GM03348 (cell line): ENCODE measurements at places on chromosomes 4 and X.

GRCh38 chrX:34288782-34289181 is 156.7 kb upstream of the FAM47A start:
- DNase-seq, result no peak

- DNase-seq, result peak; percentile 68
These were observed 18.0 kb upstream of the CYP2U1 start for GRCh38 chr4:107913283-107913899.

DNA sequence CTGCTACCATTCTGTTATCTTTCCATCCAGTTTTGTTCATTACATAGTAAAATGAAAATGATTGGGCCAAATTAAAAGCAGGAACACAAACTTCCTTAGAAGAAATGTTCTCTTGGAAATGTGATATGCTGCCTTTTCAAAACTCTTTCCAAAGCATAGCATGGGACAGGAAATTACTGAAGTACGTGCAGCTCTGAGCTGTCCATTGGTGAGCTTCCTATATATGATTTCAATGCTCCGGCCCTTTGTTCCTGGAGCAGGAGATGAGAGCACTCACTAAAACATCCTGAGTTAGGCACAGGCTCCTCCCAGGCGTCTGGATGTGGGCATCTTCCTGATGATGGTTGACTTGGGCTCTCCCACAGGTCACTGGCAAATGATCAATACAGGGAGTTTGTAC is 33.0 kb upstream of the ANXA3 start:
- DNase-seq, result no peak

DNA sequence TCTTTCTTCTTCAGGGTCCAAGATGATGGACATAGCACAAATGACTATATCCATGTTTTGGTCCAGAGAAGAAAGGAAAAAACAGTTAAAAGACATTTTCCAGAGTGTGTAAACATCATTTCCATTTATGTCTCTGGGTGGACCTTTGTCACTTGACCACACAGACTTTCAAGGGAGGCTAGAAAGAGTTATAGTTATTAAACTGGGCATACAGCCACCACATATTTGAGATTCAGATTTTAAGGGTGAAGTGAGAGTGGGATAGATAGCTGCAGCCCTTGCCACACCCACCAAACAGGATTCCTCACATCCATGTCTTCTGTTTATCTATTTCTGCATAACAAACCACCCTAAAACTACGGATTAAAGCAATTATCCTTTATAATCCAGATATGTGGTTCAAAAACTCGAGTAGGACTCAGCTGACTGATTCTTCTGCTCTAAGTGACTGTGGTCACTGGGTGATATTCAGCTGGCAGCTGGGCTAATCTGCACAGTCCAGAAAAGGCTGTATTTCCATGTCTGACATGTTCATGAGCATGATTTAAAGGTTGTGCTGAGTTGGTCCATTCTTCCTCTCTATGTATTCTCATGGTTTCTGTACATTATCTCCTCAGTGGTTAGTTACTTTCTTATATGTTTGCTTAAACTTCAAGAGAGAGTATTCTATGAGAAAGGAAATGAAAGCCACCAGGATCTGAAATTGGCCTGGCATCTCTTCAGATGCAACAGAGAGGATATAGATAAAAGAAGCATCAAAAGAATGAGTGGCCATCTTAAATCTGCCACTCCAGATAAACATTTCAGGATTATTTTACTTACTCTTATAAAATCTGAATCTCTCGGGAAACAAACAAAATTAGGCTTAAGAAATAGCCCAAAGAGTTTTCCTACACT is 459.8 kb upstream of the CTSO start:
- no peak for DNase-seq

DNA sequence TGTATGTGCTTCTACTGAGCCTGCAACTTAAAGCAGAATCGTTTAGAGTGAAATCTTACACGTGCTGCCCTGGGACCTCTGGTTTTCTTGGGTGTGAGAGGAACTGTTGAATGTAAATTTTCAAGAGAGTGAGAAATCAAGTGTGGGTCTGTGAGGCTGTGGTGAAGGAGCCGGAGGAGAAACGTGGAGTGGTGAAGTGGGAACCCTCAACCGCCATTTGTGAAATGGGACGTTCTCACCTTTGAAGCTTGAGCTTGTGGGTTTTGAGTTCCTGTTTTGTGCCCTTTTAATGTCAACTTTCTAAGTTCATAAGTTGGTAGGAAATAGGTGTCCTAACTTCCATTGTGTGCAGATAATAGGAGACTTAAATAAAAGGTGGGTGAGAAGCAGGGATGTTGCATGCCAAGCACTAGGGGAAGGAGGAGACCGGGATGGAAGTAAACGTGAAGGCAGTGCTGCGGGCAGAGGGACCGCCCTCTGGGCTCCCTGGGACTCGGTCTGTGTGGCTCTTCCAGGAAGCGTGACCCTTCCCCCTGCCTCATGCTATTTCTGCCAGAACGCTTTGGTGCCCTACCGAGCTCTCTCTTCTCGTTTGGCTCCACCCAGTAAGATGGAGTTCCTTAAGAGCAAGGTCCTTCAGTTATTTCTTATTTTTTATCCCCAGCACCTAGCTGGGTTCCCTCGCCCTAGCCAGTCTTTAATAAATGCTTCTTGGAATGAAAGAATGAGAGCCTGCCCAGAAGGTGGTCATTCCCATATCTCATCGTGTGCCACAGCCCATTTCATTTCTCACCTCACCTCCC is 56.0 kb downstream of the TMEM131L start:
- no peak for DNase-seq

GRCh38 chr4:2318476-2318875 is 56.6 kb upstream of the MXD4 start:
- no peak for DNase-seq

GRCh38 chrX:127459790-127460189 is 592.4 kb downstream of the ACTRT1 start:
- DNase-seq, result no peak

- peak; percentile 42 for DNase-seq
These were observed 192.0 kb downstream of the SMIM20 start for GRCh38 chr4:26105815-26106699.

GRCh38 chrX:55486736-55487135 is 2.9 kb downstream of the USP51 start:
- no peak for DNase-seq

DNA sequence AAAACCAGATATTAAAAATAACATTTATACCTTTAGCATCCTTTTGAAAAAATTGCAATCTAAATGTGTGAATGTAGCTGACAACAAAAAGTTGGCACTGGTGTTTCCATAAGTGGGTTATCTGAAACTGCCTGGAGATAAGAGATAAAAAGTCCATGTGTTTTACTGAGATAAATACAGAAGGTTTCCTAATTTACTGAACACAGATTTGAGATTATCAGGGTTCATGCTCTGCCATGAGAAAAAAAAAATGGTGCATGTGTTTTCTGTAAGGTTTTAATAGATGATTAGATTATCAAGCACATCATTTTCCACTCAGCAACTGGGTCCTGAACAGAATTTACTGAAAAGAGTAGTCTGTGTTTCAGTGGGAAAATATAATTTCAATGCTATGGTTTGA is 326.2 kb upstream of the SLIT2 start:
- DNase-seq, result no peak

DNA sequence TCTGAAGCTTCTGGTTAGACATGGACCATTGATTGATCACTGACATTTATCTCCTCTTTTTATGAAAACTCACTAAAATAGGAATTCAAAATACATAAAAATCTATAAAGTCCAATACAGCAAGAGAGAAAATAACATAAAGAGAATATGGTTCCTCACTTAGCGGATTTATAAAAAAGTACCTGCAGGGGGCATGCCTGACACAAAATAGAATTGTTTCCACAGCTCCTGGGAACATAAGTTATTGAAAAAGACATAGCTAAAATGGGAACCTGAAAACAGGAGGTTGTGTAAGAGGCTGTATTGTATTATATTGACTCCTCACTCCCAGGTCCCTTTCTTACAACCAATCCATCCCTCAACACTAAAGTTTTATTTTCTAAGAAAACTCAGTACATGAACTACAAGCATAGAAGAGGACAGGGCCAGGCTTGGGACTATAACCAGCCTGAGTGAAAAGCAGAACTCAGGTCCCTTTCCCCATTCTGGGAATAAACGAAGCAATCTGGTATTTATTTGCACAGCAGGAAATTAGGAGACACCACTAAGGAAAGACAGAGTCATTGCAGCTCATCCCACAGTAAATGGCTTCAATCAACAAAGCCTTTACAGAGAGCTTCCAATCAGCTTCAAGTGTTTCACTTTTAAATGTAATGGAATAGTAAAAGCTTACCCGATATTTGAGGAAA is 121.1 kb upstream of the NDST4 start:
- no peak for DNase-seq

DNA sequence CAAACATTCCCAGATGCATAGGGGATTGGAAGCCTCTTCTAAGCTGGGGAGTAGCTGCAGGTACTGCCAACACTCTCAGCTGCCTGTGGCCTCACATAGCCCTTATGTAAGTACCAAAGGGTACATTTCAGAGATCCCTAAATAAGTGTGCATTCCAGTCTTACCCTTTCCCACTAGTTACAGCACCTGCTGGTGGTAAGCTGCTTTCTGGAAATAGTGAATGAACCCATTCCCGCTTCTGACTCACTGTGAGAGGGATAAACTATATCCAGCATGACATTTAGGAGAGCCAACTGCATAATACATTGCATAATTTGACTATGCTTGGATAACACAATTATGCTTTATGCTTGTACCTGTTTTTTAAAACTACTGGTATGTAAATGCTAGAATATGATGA is 149.0 kb downstream of the FAM13A start:
- no peak for DNase-seq

DNA sequence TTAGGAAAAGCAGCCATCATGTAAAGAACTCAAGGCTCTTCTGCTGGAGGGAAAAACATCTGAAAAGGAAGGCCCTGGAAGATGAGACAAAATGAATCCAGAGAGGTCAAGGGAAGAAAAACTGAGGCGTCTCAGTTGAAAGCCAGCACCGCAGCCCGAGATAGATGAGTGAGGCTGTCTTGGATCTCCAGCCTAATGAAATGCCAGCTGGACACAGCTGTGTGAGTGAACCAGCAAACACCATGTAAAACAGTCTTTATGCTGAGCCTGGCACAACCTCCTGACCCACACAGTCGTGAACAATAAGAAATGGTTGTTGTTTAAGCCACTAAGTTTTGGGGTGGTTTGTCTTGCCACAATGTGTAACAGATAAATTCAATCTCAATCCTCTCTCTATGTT is 48.6 kb upstream of the RASL11B start:
- DNase-seq, result no peak

- DNase-seq, result no peak
These were observed 289.7 kb downstream of the HS3ST1 start for GRCh38 chr4:11138964-11139363.

DNA sequence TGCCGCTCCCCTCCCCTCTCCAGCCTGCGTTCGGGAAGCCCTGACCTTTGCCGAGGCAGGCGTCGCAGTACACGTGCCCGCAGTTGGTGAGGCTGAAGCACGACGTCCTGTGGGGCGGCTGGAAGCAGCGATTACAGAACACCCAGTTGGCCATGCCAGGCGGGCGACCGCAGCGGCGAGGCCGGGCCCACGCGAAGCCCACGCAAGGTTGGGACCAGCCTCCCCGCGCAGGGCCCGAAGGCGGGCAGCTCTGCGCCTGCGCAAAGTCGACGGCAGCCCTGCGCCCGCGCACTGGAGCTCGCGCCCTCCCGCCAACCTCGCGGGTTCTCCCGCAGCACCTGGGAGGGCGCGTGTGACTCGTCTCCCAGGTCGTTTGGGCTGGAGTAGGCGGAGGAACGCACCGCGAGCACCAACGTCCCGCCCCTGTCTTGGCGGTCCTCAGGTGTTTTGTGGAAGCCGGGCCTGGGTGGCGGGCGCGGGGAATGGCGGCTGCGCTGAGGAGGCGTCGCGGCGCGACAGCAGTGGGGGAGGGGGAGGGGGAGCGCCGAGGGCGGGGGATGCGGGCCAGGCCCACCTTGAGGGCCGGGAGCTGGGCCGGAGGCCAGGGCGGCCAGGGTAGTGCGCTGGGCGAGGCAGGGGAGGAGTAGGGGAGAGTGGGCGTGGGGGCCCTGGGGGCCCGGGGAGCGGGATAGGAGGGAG is at the start of gene RNF212:
RNF212 (minus strand) TSS at position 254 of the 699 bp plus-strand sequence; CDS start at position 154, 100 bp downstream.
- peak; percentile 69 for DNase-seq

- DNase-seq, result no peak
These were observed 7.1 kb upstream of the C4orf54 start for GRCh38 chr4:99664716-99665115.

- DNase-seq, result no peak
These were observed 1.4 kb upstream of the SLC34A2 start for GRCh38 chr4:25654031-25654970.

- peak; percentile 69 for DNase-seq
These were observed 74.2 kb downstream of the FREM3 start for GRCh38 chr4:143626134-143626911.

- DNase-seq, result no peak
These were observed 162.6 kb downstream of the RTL3 start for GRCh38 chrX:78496483-78496882.

- no peak for DNase-seq
These were observed 575.5 kb upstream of the NDST4 start for GRCh38 chr4:115688961-115689360.

DNA sequence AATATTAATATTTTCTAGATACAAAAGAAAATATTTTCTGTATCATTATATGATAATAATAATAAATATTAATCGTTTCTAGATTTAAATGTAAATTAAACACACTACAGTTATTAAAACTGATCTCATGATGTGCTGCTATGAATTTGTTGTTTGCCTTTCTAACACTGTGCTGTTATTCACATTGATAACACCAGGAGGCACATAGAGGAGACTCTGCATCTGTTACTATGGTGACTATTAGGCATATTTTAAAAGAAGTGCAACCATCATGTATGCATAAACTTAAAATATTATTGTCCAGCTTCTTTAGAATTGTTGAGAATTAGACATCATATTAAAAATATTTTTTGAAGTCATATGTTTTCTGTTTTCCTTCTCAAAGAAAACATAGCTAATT is 11.8 kb upstream of the PDGFC start:
- peak; percentile 20 for DNase-seq

DNA sequence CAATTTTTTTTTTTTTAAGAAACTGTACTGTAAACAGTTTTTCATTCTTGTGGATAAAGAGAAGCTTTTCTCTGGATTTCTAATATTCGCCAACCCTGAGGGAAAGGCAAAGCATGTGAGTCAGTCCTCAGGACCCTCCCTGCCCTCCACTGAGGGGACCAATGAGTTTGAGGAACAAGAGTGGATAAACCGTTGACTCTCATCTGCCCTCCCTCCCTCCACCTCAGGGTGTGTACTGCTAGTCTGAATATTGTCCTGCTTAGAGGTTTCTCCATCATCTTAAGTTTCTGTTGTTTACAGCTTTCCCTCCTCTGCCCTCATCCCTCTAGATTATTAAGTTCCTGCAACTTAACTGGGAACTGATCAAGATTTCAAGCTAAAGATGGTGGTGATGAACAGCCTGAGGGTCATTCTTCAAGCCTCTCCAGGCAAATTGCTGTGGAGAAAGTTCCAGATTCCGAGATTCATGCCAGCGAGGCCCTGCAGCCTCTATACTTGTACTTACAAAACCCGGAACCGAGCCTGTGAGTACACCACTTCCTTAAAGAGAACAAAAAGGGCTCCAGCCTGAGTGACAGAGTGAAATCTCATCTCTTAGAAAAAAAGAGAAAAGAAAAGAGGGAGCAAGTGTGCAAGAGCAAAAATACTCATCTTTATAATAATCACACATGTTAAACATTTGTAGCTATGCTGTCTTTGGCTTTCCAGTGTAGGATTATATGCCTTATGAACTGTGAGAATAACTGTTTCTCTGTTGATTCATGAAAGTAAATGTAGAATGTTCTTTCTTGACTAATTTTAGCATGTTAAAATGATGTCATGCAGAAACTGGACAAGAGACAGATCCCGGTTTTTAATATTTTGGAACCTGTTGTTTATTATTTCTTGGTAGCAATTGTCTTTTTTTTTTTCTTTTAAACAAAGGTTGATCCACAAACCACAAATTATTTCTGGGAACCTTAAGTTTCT is 11.9 kb downstream of the CA5B start:
- peak; percentile 21 for DNase-seq
